ENCODE measurements at places on chromosomes 12 and 14.

DNA sequence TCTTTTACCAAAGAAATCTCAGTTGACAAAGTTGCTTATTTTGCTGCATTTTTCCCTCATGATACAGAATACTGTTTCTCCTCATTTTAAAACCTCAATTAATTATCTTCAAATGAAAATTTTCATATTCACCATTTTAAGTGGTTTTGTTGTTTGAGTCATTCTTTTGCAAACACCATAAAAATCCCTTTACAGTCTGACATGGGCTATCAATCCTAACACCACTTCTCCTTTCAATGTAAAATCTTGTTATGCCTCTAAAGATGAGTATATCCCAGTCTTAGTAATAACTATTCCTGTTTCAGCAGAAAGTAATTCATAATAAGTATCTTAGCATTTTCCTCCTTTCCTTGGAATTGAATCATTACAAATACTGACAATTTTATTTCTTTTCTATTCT, 192.2 kb downstream of the SYT1 start:
- no peak for DNase-seq

- no peak for DNase-seq
Measured at GRCh38 chr12:123062681-123063486, 82.4 kb downstream of the ARL6IP4 start.

DNA sequence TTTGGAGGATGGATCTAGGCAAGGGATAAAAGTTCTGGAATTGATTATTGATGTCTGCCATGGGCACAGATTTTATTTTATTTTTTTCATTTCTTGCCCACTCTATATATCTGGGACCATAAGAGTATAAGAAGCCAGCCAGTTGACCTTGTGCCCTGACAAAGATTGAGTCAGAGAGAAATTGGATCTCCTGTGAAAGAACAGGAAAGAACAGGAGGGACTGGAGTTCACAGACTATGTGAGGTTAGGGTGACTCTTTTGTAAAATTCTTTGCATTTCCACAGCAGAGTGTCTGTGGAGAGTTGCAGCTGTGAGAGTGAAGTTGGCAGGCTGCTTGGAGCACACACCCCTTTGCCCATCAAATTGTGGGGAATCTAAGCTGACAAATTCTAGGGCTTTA, 358.4 kb upstream of the TBX3 start:
- no peak for DNase-seq

DNA sequence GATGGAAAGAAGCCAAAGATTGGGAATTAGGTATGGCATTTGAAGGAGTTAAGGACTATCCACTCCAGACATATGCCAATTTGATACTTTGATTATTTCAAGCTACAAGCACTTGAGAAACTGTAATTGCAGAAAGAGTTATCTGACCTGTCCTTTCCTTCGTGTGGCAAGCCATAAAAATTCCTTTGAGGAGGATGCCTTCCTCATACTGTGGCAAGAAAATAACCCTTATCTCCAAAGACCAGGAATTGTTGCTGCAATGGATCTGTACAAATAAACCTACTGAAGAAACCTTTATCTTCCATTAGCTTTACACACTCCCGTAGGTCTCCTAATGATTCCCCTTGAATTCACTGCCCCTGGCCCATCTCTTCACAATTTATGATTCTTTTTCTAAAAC, 165.1 kb upstream of the AMIGO2 start:
- no peak for DNase-seq

DNA sequence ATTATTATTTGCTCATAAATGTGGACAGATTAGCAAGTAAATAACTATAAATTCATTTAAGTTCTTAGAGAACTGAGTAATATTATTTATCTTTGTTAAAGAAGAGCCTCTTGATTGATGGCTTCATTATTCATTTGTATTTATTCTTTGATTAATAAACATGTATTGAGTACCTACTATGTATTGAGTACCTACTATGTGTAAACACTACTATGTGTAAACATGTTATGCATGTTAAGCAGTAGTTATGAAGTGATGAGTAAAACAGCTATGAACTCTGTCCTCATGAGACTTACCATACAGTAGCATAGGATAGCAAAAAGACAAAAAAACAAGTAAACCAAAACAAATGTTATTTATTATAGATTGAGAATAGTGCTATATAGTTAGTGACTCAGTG, 61.9 kb downstream of the MNAT1 start:
- no peak for DNase-seq

GRCh38 chr12:98595243-98595988, 1.9 kb downstream of the SLC25A3 start:
- DNase-seq: no peak

DNA sequence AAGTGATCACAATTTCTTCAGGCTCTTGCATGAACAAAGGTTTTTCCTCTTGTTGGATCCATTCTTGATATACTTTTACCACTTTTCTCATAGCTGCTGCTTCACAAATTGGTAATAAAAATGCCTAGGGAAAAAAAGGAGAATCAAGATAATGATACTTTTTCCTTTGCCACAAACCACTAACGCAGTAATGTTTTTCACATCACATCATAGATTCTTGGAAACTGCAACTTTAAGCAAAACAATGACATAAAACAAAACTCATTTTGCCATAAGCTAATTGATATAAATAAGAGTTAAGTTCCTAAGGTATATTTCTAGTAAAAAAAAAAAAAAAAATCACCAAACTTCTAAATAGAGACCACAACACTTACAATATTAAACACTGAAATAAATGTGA, 66.7 kb downstream of the RALGAPA1 start:
- DNase-seq: no peak

DNA sequence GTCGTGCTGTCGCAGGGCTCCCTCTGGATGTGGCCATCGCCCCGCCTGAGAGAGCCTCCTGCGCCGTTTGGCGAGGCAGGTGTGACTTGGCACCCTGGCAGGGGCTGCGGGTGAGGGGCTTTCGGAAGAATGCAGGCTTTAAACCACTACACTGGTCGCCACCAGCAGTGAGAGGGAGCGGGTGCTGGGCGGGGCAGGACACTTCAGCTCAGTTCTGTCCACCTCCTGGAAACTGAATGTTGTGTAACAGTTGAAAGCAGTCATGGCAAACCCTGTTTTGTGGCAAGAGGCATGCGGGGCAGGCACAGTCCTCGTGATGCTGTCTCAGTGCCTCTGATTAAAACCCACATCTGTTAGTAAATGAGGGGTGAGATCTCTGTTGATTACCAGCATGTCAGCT, 55.9 kb downstream of the AACS start:
- DNase-seq: no peak

- no peak for DNase-seq
Measured at GRCh38 chr14:79598339-79598738, 613.0 kb downstream of the DIO2 start.

DNA sequence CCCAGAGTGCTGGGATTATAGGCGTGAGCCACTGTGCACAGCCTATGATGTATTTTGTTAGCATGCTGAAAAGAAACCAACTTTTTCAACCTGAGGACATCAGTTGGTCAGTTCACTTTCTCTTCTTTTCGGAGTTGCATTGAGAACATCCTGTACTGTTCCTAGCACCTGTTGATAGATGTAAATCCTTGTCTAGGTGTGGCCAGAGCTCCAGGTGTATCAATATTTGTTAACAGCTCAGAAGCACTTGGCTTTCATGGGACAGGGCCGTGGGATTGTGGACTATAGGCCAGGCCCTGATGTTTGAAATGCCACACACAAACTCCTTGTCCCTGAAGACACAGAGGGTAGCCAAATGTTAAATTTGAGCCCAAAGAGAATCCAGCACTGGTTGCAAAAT, 14.9 kb downstream of the HCAR2 start:
- DNase-seq: no peak

- DNase-seq: no peak
Measured at GRCh38 chr12:77722536-77722935, 108.2 kb upstream of the NAV3 start.

DNA sequence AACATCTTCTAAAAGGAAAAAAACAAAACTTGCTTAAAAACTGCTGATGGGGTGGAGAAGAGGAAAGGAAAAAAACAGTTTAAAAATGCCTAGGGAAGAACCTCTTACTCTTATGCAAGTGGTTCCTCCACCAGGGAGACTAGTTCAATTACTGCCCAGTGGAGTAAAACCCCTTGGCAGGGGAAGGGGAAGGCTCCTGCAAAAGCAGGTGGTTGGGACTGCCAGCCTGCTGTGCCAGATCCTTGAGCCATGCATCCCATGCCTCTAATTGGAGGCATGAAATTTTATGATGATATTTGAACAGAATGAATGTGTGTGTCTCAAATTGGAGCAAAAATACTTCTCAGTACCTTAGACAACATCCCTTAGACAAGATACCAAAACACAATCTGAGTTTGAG, 118.8 kb downstream of the FSCB start:
- DNase-seq: no peak

GRCh38 chr12:102950950-102951619, 6.4 kb upstream of the ASCL1 start:
- no peak for DNase-seq

DNA sequence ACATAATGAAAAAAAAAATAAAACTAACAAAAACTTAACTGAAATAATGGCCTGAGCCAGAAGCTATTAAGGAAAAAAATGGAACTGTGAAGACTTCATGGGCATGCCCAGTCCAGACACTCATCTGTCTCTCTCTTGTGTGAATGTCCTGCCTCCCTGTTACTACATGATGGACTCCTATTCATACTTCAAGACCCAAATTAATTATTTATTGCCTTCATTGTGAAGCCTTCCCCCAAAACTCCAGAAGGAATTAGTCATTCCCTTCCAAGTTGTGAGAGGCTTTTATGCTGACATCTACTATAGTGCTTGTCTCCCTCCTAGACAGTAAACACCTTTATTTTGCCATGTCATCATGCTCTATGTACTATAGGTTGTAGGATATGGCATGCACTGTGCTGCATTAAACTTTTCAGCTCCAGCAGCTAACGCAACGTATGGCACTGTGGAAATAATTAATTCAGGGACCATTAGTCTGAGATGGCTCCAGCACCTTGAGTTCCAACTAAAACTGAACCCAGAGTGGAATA, 25.0 kb upstream of the C12orf42 start:
- no peak for DNase-seq

DNA sequence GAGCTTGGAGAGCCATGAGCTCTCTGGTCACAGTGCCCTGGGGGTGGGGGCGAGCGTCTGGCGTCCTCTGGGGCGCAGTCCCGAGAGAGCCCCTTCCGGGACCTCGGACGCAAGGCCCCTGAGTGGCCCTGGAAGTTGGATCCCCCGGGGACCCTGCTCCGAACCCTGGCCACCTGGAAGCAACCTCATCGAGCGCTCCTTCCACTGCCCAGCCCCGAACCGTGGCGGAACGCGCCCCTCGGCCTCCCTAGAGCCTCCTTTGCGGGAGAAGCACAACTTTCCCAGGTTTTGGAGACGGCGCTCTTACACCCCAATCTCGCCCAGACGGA, 1.2 kb downstream of the NOS1 start:
- DNase-seq: no peak
